ENCODE measurements at places on chromosomes 11 and 22.
A peak's percentile ranks its signal among the peaks of the same experiment; 100 is the strongest.

DNA sequence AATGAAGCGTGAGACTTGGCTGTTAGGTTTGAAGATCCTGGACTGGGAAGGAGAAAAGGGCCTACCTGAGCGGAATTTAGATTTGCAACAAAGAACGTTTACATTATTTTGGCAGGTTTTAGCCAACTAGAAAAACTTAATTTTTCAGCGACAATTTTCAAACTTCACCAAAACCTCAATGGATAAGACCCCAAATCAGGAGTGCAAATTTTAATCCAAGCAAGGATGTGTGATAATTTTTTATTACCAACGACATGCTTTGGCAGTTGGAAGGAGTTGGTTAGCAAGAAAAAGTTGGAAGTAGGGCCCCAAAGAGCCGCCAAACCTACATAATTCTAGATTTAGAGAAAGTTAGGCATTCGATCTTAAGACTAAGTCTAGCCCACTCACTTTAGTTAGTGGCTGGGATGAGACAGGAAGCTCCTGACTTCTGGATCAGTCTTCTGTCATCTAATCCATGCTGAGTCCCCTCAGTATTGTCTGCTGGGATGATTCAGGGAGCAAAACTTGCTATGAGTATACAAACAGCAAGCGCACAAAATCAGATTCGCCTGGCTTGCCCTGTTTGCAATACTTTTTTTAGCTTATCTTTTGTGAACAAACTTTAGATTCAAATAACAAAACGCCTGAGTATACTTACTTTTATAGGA lies 787 bp upstream of the RDX start:
- no peak for DNase-seq

- DNase-seq = no peak
Measured at GRCh38 chr11:105149477-105149876, 9.9 kb upstream of the CARD18 start.

- DNase-seq = peak; percentile 19
Measured at GRCh38 chr22:36753120-36753802, 22.7 kb downstream of the IFT27 start.

GRCh38 chr11:66593650-66594049 lies 665 bp downstream of the CCS start:
- DNase-seq = no peak

GRCh38 chr11:34185926-34186841 lies 80.8 kb downstream of the NAT10 start:
- DNase-seq = peak; percentile 73

- peak; percentile 85 for DNase-seq
Measured at GRCh38 chr11:20158597-20159257, 1.5 kb downstream of the DBX1 start.

DNA sequence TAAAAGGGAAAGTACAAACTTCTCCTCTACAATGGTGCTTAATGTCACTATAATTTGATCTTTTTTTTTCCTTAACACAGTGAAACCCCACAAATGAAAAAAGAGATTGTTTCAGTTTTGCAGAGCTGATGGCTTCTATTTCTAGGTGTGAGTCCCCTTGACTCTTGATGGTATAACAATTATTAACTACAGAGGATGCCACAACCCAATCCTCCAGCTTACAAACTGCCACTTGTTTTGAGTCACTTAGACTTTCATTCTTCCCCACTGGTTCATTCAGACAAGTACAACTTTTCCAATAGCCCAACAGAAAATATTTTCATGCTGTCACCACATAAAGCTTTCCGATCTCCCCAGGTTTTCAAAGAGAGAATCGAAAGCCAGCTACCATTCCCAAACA lies 812.2 kb downstream of the LRRC4C start:
- DNase-seq = no peak

DNA sequence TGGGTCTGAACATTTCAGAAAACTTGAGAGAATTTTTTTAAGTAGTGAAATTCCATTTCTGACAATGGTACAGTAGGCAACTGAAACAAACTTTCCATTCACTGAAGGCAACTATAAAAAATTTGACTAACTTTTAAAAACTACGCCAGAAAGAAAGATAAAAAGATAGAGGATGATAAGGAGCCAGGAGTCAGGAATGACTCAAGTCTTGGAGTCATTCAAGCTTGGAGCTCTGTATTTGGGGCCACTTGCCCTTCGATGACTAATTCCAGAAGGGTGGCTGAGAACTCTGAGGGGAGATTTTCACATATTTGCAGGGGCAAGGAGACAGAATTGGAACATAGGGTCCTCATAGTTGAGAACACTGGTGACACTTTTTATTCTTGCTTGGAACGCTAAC lies 1083.2 kb upstream of the CNTN5 start:
- DNase-seq = no peak

DNA sequence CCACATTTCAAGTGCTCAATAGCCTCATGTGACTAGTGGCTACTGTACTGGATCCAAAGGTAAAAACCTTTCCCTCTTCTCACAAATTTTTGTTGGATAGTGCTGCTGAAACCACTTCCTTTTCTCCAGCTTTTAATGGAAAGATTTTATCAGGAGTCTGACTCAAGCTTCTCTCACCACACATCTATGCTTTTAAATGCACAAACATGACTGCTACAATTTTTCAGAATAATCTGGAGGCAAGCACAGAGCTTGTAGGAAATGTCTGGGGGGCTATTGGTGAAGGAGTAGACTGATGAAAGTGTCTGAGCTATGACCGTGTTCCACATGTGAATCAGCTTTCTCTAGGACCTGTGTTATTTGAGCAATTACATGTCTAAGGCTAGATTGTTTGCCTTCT lies 101.1 kb upstream of the FAT3 start:
- DNase-seq = no peak

GRCh38 chr11:120471131-120471530 lies 40.4 kb upstream of the GRIK4 start:
- no peak for DNase-seq

- DNase-seq = no peak
Measured at GRCh38 chr11:20353829-20354434, 9.6 kb upstream of the HTATIP2 start.

Data from lung (tissue), 17 donors.